ENCODE measurements at places on chromosomes 1 and 21.

GRCh38 chr1:224245188-224245587 lies 62.1 kb downstream of the DEGS1 start:
- no peak for DNase-seq

- no peak for DNase-seq
Observed at GRCh38 chr1:74570797-74571492, 58.5 kb upstream of the LRRC53 start.

- no peak for DNase-seq
Observed at GRCh38 chr1:79899914-79900313, 893.4 kb upstream of the ADGRL4 start.

GRCh38 chr1:3789421-3790300 lies 6.6 kb downstream of the LRRC47 start:
- no peak for DNase-seq

Data from stimulated activated CD4-positive, alpha-beta T cell treated with anti-CD3 and anti-CD28 coated beads, Interleukin-4, amount 100 ng/mL, for 24 hours (primary cell).